Activated B cell treated with CpG ODN at 0.5 μM for 24 hours (primary cell): ENCODE measurements at places on chromosomes 5 and 9. TPM values are rescaled to one million over a fixed set of nuclear protein-coding genes. Genes with fewer than 3 reads are reported as not detected.

The SNCB gene
- total RNA-seq, result 0.17 TPM in 1 of 2 replicates, not detected in the other

The TEX48 gene
- total RNA-seq, result not detected in 2 replicates

The IL13 gene
- 0.27 and 0.75 TPM in 2 replicates for total RNA-seq

The SPATA31C1 gene
- total RNA-seq, result not detected in 2 replicates

The DCTN4 gene
- 49.0 and 49.8 TPM in 2 replicates for total RNA-seq

The FOXI1 gene
- total RNA-seq, result not detected in 2 replicates

DNA sequence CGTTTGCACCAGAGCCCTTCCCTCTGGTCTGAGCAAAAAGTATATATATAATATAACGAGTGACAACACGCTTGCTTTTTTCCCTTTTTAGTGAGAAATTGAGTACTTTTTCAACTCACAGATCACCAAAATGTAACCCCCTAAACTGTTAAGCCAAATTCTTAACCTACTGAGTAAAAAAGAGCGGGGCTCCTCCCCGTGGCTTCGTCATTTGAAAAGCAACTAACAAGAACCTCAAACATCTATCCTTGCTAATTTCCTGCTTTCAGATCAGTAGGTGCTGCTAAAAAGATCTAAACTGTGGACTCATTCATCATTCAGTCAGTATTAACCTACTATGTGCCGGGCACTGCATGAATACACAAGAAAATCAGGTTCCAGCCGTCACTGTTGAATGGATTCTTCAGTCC lies 1.0 kb upstream of the PTBP3 start:
- no peak for DNase-seq

DNA sequence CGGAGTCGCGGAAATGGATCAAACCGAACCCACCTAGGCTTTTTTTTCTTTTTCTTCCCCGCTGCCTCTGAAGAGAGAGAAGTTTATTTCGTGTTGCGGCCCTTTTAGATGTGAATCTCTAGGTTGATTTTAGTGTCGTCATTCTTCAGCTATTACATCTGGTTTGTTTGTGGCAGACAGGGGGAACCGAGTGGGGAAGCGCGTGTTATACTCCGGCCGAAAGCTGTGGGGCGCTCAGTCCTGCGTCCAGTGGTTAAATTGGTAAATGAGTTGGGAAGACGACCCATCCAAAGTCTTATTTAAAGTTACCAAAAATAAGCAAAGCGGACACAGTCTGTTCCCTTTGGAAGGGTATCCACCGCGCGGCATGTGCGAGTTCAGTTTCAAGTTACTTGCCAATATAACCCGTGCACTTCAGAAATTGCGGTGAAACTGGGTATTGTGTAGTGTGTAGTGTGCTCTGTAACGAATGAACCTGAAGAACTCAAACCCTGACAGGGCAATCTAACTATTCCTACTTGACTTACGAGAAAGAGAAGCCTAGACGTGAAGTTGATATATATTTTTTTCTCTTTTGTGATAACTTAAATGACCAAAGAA lies 1.3 kb downstream of the MAN2A1 start:
- DNase-seq, result no peak

DNA sequence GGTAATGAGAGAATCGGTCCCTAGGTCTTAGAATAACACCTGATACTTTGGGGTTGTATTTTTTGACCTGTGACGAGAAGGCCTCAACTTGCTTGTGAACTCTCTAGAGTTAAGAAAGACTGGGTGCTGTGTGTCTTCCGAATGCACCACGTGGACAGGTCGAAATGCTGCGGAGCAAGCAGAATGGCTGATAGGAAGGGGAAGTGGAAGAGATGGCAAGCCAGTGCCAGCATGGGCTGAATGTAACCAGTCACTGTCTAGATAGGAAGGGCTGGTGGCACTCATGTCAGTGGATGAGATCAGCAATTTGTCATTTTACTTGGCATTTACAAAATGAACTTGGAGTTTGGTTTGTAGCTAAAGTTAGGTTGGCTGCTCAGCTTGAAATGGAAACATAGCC lies 5.6 kb downstream of the OTULINL start:
- no peak for DNase-seq

DNA sequence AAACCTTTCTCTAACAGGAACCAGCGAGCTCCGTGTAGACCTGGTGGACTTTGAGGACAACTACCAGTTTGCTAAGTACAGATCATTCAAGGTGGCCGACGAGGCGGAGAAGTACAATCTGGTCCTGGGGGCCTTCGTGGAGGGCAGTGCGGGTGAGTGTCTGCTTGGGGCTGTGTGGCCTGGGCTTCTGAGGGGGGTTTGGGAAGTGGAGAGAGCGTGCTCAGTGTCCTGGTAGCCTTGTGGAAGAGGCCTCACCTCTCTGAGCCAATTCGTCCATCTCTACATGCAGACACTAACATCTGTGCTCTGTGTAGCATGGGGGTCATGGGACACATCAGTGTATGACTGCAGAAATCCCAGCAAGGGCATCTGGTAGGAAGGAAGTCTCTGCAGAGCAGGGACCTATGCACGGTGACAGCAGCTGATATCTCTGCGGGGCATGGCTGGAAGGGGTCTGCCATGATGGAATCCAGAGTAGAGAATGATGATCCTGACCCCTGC lies 5.9 kb downstream of the FCN2 start:
- DNase-seq, result no peak

DNA sequence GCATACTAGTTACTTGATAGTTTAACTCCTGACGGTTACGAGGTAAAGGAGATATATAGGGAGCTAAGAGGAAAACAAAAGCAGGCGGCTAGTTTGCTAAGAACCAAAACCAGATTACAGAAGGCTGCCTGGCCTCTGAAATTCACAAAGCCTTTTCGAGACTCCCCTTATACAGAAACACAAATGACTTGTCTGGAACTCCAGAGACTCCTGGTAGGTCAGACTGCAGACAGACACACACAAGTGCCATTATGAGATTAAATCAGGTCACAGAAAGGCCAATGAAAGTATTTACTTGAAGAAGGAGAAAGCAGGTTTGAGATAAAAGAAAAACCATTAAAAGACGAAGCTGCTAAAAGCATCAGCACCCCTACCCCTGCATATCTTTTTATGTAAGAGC lies 142.5 kb upstream of the LRRTM2 start:
- DNase-seq, result no peak

DNA sequence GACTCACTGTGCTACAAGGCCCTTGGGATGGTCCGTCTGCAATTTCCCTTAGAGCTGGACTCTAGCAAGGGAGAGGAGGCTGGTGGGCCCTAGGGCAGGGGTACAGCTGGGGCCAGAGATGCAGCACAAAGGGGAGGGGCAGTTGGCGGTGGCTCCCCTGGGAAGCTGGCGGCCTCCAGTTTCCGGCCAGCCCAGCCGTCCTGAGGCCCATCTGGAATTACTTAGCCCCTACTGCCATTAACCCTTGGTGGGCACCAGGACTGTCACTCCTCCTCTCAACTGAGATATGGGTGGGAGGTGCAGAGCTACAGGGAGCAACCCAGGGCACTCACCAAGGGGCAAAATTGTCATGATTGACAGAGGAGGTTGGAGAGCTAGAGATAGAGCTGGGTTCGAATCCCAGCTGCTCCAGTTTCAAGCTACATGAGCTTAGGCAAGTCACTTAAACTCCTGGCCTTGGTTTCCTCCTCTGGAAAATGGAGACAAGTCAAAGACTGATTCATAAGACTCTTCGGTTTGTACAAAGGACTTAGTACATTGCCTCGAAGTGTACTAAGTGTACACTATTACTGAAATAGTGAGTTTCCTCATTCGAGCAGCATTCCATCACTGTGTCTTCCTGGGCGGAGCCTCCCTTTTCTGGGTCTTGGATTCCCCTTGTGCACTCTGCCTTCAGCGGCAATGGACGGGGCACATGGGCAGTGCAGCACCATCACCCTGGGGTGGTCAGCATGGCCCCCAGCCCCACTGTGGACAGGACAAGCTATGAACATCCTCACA lies 2.7 kb upstream of the PDGFRB start:
- DNase-seq, result no peak

DNA sequence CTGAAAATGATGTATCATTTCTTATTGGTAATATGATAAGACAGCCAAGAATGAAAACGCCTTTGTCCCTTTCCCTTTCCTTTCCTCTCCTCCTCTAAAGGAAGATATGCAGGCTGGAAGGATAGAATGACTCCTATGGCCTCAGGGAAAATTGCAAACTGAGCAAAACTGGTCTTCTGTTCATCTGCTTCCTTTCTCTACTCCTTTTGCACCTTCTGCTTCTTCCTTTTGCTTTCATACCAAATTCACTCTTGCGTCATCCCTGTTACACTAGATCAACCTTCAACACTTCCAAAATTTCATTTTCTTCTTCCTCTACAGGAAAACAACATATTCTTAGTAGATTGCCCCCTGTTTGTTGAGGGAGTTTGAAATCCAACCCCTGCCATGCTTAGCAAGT lies 234.1 kb downstream of the ADAMTS6 start:
- DNase-seq, result no peak

DNA sequence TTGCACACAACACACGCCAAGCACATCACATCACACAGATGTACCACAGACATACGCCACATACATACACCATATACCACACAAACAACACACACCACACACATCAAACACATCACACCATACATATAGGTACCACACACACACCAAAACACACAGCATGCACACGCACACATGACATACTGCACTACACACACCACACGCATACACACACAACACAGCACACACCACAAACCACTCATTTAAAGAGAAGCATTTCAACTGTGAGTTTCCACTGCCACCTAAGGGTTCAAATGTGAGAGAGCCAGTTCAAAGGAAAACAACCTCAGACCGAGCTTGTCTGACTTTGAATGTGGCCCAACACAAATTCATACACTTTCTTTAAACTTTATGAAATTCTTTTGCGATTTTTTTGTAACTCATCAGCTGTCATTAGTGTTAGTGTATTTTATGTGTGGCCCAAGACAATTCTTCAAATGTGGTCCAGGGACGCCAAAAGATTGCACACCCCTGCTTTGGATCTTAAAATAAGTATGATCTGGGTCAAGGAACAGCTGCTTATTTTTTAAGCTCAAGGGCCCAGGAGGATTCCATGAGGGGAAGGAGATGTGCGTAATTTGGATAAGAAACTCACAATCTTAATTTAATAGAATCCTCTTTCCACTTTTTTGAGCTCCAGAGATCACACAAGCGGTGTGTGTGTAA lies 494.6 kb downstream of the GADD45G start:
- no peak for DNase-seq

- no peak for DNase-seq
Observed at GRCh38 chr9:125161284-125161918, 18.1 kb upstream of the SCAI start.

GRCh38 chr5:66653325-66653724 lies 57.1 kb downstream of the MAST4 start:
- no peak for DNase-seq

DNA sequence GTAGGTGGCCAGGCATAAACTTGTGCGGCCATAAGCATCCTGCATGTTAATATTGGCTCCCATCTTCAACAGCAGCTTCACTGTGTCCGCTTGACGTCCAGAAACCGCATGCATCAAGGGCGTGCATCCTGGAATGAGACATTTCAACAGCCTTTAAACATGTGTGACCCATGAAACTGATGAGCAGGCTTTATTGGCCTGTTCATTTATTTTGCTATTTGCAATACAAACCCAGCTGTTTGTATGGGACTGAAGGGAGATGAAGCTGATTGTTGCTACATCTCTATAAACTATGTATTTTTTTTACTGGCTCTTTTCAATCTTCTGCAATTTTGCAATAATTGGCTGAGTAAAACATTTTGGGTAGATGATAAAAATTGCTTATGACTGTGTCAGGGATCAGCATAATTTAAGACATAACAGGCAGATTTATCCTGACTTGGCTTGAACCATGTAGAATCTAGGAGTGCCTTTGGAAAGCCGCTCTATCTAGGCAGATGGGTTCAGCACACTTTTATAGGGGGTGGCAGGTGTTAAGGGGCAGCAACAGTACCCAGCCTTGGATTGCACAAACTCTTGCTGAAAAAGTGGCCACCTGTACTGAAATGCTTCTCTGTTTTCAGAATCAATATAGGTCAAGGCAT lies 56.9 kb downstream of the ANKRD55 start:
- no peak for DNase-seq

GRCh38 chr5:103275851-103276250 lies 17.3 kb downstream of the MACIR start:
- DNase-seq, result no peak

- DNase-seq, result no peak
Observed at GRCh38 chr5:39342460-39342859, 21.8 kb downstream of the C9 start.

GRCh38 chr5:180865981-180866695 lies 5.1 kb upstream of the ZFP62 start:
- no peak for DNase-seq

DNA sequence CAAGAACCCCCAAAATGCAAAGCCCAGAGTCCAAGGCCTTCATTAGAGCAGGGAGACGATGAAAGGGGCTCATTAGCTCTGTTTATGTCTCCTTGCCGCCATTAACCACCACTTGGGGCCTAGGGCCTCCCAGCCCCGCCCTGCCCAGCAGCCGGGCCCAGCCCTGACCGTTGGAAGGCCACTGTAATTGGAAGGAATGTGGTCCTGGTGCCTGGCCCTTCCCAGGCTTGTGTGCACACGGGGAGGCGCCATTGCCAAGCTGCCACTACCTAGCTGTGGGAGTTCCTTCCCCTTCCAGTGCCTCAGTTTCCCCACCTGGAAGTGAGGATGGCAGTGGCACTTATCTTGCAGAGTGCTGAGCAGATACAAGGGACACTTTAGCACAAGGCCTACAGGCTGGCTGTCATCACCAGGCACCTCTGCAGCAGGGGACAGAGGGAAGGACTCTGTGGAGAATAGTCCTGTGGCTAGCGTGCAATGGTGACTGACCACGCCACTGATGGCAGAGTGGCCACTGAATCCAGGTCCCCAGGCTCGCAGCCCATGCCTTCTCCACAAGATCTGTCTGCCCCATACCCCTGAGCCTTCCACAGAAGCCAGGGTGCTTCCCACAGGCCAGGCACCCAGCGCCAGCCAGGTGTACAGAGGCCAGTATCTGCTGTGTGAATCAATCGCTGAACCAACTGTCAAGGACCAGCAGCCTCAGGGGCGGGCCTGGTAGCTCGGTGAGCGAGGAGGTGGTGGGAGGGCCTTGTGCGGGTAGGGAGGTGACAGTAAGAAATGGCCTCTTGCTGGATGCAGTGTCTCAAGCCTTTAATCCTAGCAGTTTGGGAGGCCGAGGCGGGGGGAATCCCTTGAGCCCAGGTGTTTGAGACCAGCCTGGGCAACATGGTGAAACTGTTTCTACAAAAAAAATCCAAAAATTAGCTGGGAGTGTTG lies 20.8 kb downstream of the GBGT1 start:
- DNase-seq, result no peak

DNA sequence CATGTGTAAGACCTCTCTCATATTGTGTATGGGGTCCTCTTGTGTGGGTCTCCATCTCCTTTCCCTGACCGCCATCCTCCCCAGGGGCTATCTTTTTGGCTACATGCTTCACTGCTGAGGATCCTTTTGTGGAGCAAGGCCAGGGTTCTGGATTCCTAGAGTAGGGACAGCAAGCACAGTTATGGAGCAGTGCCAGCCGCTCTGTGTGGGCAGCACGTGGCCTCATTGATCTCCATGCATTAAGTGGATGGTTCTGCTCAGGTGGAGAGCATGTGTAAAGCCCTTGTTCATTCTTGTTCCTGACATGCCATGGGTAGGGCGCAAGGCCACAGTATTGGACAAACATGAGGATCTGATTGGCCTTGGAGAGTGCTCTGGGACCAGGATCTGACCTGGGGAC lies 8.9 kb downstream of the PHF2 start:
- no peak for DNase-seq
